Cortex of kidney (tissue), 1 donor: ENCODE measurements at places on chromosomes 4 and X.

DNA sequence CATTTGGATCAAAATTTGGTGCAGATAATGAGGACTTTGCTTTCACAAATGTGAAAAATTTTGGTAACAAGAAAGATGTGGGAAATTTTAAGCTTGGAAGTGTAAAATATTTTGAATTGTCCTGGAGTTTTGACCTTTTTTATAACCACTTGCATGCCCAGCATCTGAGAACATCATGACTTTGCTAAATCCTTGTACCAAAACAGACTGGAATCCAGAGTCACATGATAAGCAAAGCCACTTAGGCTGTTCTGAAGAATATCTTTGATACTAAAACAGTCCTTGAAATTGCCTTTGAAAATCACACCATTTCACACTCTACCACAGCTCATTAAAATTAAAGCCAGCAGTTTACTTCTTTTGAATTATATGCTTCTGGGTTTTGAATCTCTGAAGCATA lies 2.5 kb upstream of the PPM1K start:
- DNase-seq: no peak

DNA sequence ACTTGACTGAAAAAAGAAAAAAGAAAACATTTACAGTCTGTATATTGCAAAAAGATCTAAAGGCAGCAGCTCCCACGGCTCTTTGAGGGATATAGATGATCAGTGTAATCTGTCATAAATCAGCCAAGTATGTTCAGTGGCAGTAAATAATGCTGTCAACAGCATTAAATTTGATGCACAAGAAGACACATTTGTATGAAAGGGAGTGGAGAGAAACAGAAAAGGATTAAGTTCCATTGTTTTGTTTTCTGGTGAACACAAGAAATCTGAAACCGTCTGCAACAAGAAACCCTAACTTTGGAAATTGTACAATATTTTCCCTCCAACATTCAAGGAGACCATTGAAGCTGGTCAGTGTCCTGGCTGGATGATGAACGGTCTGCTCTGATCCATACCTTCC lies 27.6 kb upstream of the C1QTNF7 start:
- no peak for DNase-seq

DNA sequence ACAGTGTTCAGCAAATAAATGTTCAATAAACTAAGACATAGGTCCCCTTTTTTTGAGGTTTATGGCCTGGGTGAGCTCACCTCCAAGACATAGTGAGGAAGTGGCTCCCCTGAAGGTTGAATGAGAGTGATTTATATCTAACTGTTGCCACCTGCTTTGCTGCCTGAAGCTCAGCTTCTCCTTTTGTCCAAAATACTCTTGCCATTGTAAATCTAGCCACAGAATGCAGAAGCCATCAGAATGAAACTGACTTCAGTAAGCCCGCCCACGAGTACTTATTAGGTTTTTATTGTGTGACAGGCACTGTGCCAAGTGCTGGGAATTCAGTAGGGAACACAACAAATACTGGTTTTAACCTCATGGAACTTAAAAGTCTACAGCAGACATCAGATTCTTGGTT lies 18.0 kb downstream of the SPINK2 start:
- no peak for DNase-seq

DNA sequence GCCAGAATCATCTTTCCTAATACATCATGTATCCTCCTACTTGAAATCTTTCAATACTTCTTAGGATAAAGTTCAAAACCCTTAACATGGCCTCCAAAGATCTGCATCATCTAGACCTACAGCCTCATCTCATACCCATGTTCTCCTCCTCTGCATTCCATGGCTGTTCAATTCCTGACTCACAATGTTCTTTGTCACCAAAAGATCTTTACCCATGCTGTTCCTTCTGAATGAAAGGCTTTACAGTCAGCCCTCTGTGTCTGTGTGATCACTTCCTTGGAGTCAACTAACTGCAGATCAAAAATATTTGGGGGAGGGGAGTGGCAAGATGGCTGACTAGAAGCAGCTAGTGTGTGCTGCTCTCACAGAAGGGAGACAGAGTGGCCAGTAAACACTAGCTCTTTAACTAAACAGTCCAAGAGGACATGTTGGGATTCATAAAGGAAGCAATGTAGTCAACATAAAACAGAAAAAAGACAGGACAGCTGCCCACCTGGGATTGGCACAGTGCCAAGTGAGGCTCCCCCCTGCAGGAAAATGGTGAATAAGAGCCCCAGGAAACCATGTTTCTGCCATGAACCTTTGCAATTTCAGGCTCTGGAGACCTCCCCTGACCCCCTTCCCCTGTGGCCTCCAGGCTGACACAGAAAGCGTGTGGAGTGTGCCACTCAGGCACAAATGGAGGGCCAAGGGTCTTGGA lies 31.9 kb downstream of the CBR4 start:
- DNase-seq: no peak

DNA sequence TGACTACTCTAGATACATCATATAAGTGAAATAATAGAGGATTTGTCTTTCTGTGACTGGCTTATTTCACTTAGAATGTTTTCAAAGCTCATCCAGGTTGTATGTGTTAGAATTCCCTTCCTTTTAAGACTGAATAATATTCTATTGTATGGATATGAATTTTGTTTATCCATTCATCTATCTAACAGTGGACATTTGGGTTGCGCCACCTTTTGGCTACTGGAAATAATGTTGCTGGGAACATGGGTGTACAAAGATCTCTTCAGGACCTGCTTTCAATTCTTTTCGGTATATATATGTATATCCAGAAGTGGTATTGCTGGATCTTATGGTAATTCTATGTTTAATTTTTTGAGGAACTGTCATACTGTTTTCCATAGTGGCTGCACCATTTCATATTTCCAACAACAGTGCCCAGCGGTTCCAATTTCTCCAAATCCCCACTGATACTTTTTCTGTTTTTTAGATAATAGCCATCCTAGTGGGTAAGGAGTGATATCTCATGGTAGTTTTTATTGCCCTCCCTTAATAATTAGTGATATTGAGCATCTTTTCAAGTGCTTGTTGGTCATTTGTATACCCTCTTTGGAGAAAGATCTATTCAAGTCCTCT lies 3.4 kb upstream of the SCD5 start:
- no peak for DNase-seq
